ENCODE measurements at places on chromosomes 6 and 20.

DNA sequence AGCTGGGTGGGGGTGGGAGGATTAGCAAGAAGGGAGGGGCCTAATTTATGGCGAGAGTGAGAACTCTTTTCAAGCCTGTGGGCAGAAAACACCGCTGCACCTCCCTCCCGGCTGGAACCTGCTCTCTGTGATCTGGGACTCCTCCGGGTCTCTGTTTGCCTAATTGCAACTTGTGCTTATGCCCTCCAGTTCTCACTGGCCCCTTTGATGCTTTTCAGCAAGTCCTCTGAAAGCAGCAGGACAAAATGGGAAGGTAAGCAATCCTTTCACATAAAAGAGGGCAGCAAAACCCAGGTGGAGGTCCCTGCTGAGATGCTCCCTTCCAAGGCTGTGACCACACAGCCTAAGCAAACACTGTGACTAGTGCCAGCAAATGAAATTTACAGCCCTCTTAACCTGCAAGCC is 523.0 kb upstream of the FLRT3 start:
- DNase-seq = peak; percentile 72

DNA sequence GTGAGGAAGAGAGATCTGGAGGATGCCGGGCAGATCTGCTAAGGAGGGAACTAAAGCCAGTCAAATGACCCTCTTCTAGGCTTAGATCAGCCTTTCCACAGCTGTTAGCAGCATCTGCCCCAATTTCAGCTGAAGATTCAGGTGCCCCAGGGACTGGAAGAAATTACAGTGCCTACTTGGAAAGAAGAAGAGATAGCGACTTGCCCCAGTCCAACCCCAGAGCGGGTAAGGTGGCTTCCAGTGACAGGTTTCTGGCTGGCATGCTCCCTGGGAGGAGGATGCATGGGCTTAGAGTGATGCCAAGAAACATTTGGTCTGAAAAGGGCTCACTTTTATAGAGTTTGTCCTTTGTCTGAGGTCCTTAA is 620 bp downstream of the TJAP1 start:
- DNase-seq = no peak

DNA sequence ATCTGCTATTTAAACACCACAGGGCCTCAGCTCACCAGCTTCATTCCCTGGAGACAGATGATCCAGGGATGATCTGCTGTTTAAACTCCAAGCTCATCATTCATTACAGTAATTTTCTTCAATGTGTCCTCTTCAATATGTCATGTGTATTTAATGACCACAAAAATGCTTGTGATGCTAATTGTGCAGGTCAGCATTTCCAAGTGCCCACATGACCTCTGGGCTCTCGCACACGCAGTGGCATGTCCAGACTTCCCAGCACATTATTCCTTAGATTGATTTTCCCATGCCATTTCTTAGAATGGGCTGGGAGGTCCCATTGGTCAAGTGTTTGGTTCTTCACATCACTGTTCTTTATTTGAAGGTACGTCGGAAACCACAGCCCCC is 434.4 kb downstream of the HAO1 start:
- no peak for DNase-seq

- DNase-seq = no peak
Measured at GRCh38 chr6:164741938-164742451, 567.4 kb downstream of the C6orf118 start.

- no peak for DNase-seq
Measured at GRCh38 chr6:84461461-84461860, 234.0 kb upstream of the CEP162 start.

DNA sequence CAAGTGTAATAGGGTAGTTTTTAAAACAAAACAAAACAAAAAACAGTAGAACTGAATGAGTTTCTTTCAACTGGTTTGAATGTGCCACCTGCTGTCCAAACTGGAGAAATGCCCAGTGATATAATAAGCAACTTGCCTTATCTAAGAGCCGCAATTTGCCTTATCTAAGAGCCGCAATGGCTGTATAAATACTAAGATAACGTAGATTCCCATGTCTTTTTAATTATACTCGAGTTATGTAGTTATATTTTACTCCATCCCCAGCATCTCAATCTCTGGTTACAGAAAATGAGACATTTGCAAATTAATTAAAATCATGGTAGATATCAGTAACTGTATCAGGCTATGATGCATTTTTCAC is 67.2 kb downstream of the RPP40 start:
- DNase-seq = no peak

GRCh38 chr6:3419624-3420272 is 37.1 kb downstream of the SLC22A23 start:
- no peak for DNase-seq

DNA sequence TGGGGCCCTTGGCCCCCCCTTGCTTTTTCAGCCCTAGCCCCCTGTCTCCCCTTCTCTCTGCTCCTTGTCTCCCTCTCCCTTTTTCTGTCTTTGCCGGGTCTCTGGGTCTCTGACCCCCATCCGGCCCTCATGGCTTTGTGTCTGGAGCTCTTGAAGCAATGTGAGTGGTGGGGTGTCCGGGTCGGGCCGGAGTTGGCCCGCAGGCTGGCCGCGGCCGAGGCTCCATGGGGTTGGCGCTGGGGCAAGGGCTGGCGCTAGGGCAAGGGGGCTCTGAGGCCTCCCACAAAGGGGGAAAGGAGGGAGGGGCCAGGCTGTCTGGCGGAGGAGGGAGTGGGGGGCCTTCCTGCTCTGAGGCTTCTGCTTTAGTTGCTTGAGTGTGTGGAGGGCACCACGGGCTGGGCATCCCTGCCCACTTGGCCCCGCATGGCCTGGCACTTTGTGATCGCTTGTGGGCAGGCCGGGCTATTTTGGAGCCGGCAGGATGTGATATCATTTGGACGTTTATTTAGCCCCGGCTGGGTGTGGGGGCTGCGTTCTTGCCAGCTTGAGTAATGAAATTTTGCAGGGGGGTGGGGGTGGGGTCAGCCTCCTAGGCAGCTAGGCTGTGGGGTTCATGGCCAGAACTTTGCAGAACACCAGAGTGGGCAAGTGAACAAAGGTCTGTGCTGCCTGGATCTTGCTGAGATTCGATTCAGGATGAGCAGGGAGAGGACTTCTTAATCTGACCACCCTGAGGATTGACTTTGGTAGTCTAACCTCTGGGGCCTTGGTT is 78.7 kb upstream of the MYL9 start:
- DNase-seq = no peak

DNA sequence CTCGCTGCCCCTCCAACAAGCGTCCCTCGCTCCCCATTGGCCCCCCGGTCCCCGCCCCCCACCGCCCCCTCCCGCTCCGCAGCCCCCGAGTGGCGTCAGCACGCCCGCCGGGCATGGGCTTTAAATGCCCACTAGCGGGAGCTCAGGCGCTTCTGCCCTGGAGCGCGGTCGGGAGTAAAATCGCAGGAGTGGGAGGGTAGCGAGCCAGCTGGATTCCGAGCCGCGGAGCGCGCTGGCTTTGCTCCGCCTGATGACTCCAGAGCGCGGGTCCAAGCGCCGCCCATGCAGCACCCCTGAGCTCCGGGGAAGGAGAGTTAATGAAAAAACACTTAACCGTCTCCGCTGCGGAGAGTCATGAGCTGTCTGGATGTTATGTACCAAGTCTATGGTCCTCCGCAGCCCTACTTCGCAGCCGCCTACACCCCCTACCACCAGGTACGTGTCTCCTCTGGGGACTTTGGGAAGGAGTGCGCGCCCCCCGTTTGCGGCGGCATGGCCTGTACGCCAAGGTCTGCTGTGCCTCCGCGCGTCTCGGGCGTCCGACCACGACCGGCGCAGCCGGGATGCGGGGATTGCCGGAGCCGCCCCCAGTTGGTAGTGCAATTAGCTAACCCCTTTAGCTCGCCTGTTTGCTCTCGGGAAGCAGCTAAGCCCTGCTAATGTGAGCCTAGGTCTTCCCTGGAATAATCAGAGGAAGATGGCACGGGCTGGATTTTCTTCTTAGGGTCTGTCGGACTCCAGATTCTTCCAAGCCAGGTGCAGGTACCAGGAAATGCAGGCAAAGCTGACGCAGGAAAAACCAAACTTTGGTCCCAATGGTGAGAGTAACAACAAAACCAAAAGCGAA is at the start of gene VGLL2:
Gene VGLL2 (plus strand): TSS at position 149 of the 847 bp plus-strand sequence. CDS start 206 bp downstream, at position 355.
- no peak for DNase-seq

GRCh38 chr6:35967076-35967774 is 46.3 kb upstream of the SRPK1 start:
- no peak for DNase-seq

GRCh38 chr6:20817806-20818320 is 283.6 kb downstream of the CDKAL1 start:
- no peak for DNase-seq

- no peak for DNase-seq
Measured at GRCh38 chr20:63178446-63178820, 37.5 kb downstream of the YTHDF1 start.

GRCh38 chr6:97958134-97958533 is 675.1 kb upstream of the MMS22L start:
- no peak for DNase-seq

GRCh38 chr6:51303338-51303737 is 484.7 kb downstream of the TFAP2B start:
- DNase-seq = no peak

DNA sequence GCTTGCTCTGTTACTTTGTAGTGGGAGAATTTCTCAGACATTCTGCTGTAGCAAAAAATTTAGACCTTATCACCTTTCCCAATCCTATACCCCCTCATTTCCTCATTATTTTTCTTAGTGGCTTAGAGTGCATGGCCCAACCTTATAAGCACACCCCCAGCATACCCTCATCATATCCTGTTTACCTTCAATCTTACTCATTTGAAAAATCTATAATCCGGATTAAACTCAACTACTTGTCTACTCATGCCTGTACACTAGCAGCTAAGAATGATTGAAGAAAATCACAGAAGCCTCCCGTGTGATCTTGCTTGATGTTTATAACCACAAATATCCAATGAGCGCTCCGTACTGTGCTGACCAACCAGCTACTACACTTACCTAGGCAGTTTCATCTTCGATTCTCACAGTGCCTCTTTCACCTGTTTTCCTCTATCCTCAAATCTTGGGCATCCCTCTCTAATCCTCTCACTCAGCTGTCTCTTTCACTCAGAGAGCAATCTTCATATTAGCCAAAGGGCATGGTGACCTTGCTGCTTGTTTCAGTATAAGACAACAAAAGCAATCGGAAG is 36.6 kb downstream of the AIG1 start:
- DNase-seq = no peak

GRCh38 chr20:14454296-14454695 is 116.9 kb upstream of the FLRT3 start:
- no peak for DNase-seq

- DNase-seq = no peak
Measured at GRCh38 chr20:44633187-44633810, 18.2 kb downstream of the ADA start.

DNA sequence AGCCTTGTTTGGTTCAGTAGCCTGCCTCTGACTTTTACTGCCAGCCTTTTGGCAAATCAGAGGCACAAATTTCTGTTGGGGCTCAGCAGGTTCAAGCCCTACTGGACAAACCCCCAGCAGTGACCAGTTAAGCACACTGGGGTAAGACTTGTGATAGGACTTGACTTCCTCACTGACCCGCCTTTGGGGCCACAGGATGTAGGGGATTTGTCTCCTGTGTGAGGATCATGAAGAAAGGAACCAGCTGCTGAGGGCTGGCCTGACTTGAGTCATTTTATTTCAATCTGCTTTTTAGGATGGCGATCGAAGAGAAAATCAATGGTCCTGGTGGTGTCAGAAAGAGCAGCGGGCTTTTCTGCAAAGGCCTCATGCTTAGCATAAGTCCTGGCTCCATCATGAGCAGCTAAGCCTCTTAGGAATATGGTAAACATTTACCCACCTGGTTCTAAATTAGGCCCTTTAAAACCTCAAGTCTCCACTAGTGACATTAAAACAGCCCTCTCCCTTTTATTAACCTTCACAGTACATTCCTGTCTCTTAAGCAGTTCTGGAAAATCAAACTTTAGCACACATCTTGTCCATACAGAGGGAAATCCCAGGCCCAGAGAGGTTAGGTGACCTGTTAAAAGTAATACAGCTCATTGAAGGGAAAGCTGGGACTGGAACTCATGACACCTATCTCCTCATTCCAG is 16.6 kb downstream of the CHMP4B start:
- DNase-seq = no peak

DNA sequence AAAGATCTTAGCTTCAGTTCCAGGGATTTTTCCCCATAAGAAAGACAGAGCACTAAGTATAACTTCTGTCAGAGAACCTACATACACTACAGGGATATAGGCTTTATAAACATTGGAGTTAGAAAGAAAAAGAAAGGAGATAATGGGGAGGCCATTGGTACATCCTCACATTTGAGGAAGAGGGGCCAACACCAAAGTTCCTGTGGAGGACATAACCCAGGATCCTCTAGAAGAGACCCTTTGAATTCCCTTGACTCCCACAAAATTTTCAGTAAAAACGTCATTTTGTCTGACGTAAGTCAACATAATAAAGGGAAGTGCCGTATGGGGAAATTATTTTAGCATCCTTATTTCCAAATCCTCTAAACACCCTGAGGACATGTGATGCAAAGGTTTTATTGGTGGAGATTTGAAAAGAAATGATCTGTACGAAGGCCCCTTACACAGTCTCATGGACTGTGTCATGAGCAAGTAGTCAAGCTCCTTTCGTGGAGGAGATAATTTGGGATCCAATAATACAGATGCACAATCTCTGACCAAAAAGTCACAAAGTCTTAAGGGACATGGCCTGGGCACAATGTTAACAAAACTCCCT is 33.2 kb downstream of the HLA-DRA start:
- DNase-seq = no peak

DNA sequence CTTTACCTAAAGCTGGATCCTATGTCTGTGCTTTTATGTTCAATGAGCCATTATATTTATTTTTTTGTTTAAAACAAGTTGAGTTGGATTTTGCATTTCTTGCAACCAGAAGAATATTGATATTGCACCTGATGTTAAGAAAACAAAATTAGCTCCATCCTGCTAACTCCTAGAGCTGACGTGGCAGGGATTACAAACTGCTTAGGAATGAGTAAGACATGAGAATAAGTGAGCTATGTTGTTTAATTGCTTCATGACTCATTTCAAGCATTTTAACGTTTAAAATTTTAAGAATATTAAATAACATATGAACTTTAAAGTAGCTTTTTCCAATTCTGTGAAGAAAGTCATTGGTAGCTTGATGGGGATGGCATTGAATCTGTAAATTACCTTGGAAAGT is 663.5 kb downstream of the EPM2A start:
- DNase-seq = no peak

DNA sequence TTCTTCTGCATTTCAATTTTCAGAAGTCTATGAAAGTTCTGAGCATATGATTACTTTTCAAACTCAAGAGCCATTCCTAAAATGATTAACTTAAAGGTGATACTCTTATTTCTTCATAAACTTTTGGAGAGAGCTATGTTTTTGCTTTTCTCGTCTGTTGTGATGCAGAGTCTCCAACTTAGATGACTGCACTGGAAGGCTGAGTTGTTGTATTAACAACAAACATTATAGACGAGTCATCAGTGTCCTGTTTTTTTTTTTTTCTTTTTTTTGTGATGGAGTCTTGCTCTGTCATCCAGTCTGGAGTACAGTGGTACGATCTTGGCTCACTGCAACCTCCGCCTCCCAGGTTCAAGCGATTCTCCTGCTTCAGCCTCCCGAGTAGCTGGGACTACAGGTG is 101.9 kb downstream of the CD109 start:
- DNase-seq = no peak

Data from NCI-H187 treated with DMSO at 0.1 percent for 48 hours (cell line).